MM.1S (cell line): ENCODE measurements at places on chromosomes 5 and 9.

DNA sequence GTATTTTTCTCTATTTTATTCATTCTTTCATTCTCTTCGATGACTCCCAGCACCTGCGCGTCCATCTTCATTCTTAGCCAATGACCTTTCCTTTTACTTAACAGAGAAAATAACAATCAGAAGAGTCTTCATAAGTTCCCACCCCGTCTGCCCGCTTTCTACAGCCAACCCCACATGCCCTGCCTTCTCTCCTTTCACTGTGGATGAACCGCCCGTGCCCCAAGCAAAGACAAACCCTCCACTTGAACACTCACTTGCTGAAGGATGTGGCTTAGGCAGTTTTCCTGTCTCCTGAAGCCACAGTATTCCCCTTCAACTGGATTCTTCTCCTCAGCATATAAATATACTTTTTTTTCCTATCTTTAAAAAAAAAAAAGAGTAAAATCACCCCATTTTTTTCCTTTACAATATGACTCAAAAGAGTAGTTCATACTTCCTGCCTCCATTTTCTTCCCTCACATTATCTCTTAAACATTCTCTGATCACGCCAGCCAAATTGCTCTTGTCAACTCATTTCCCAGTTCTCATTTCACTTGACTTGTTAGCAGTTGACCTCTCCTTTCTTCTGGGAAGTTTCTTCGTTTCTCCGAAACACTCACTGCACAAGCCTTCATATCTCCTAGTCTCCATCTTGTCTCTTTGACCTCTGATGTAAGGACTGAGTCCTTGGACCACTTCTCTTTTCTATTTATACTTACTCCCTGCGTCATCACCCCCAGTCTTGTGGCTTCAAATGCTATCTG is 11.1 kb downstream of the NIPSNAP3B start:
- no peak for DNase-seq

DNA sequence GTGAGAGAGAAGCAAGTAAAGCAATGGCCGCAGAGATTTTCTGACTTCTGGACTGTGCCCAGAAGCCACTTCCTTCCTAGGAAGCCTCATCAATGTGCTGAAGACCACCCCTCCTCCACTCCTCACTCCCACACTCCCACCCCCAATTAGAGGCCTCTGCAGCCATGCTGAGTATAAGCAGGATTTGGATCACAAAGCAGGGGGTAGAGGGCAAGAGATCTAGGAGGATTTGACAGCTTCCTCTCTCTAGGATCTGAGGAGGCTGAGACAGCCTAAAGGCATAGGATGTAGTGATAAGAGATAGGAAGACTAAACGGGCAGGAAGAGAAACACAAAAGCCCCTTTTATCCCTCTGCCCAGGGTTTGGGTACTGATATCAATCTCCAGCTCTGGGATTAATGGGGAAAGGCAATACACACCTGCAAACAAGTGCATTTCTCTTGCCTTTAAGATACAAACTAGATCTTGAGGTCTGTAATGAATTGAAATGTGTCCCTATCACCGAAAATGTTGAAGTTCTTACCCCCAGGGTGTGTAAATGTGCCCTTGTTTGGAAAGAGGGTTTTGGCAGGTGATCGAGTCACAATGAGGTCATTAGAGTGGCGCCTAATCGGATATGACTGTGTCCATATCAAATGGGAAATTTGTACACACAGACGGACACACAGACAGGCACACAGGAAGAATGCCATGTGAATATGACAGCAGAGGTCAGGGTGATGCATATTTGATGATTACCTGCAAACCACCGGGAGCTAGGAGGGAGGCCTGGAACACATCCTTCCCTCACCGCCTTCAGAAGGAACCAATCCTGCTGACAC is 28.5 kb downstream of the KCNV2 start:
- no peak for DNase-seq

- DNase-seq = no peak
These were observed 75.6 kb upstream of the SPRY4 start for GRCh38 chr5:142400415-142400814.

DNA sequence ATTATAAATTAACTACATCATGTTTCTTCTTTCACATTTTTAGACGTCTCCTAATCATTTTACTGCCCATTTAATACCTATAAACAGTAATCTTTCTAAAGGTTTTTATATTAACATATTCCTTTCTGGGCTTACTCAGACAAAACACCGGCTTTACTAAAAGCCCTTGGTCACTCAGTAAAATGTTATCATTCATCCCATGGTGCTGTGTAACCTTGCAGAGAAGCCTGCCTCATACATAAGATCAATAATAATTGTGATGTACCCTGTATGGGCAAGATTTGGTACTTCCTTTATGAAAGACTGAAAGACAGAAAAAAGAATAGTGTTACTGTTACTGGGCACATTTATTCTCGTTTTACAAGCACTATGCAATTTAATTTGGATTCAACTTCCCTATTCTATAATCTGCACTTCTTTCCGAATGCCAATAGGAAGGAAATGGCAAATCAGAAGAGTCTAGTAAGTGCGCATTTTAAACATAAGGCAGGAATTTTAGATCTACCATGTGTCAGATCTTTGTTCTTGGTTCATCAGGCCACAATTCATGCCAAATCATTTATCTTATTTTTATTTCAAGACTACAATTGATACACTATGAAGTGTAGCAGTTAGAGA is 522.2 kb downstream of the CSNK1G3 start:
- DNase-seq = no peak

- no peak for DNase-seq
These were observed 20.4 kb upstream of the NTNG2 start for GRCh38 chr9:132141344-132141947.

DNA sequence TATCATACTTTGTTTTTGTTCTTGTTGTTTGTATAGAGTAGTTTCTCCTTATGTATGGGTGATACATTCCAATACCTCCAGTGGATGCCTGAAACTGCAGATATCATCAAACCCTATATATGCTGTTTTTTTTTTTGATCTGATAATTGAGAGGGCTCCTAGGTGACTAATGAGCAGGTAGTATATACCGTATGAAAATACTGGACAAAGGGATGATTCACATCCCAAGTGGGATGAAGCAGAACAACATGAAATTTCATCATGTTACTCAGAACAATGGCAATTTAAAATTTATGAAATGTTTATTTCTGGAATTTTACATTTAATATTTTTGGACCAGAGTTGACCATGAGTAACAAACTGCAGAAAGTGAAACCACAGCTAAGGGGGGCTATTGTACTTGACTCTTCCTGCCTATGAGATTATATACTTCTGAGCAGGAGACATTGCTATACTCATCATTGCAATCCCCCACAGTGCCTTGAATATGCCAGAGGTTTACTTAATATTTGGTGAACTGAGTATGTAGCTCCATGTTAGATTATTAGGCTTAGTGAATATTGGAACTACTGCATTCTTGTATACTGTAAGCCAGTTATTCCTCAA is 258.7 kb upstream of the FBXL7 start:
- no peak for DNase-seq

DNA sequence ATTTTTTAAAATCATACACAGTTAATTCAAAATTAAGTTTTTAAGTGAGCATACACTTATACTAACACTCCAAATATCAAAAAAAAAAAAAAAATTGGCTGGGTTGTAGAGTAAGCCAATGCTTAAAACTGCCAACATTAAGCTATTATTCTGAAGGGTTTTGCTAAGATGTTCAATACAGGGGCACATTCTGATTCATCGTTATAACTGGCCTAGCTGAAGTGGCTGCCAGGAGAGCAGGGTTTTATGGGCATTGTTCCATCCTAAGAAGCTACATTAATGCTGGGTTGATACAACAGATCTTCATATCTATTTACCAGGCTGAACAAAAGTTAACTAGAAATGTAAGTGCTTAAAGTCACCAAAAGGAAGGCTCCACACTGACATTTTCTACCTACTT is 13.4 kb downstream of the ELAVL2 start:
- DNase-seq = no peak

DNA sequence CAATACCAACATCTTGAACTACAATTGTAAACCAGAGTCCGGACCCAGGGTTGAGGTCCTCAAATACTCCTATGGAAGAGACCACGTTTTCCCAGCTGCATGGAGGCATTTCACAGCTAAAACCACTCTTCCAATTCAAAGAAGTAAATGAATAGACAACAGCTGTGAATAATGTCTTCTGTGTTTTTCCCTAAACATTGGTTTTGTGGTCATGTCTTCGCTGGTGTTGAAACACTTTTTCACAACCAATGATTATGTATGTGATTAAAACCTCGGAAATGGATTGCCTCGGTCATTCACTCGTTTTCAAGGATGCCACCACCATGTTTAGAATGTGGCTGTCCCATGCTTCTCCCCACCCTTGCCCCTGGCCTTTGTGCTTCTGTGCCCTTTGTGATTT is 9.4 kb upstream of the TENT4A start:
- no peak for DNase-seq

DNA sequence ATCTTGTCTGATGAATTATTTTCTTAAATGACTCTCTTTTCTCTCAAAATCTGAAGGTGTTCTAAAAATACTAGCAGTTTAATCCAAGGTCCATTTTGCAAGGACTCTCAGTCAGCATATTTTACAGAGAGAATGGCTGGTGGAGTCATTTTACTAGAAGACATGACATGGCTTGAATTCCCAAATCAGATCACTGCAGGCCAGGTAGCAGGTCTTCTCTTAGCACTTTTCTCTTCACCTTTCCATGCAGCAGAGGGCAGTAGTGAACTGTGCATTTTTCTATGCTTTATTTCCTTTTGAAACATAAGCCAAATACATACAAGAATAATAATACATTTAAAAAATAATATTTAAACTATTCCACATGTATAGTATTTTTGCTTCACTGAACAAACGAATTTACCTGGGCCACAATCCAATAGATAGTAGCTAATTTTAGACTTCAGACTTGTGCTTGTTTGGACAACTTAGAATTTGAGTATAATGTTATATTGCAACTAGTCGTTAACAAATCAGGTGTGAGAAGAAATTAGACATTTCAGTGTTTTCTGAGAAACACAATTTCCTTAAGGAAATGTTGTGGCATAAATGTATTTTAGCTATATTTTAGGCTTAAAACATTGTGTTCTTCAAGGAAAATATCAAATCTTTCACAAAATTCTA is 289.4 kb upstream of the DAB2 start:
- peak; percentile 62 for DNase-seq

GRCh38 chr9:126860757-126861466 is 473 bp downstream of the ZBTB34 start:
- peak; percentile 16 for DNase-seq

DNA sequence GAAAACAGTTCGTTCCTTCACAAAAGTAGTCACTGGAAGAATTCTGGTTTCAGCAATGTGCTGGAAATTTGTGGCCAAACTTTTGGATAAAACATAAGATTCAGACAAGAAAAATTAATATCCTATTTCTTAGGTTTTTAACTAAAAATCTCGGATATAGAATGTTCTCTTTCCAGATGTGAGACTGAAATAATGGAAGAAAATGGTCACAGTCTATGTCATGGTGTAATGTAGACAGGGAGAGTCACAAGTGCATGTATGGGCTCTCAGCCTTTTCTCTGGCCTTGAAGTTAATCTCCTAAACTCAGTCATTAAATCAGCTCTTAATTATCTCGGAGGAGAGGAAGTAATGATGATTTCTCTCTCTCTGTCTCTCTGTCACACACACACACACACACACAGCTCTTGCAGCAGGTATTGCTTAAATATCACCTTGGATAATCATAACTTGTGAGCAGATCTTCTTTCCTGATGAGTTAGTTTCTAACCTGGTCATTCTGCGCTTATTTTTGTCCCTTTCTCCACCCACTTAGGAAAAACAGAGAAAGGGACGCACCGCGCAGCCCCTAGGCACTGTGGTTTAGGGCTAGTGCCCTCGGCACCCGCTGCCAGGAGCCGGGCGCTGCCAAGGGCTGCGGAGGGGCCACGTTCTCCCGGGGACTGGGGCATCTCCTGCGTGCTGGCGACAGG is 672 bp upstream of the ITGA2 start:
- DNase-seq = no peak

DNA sequence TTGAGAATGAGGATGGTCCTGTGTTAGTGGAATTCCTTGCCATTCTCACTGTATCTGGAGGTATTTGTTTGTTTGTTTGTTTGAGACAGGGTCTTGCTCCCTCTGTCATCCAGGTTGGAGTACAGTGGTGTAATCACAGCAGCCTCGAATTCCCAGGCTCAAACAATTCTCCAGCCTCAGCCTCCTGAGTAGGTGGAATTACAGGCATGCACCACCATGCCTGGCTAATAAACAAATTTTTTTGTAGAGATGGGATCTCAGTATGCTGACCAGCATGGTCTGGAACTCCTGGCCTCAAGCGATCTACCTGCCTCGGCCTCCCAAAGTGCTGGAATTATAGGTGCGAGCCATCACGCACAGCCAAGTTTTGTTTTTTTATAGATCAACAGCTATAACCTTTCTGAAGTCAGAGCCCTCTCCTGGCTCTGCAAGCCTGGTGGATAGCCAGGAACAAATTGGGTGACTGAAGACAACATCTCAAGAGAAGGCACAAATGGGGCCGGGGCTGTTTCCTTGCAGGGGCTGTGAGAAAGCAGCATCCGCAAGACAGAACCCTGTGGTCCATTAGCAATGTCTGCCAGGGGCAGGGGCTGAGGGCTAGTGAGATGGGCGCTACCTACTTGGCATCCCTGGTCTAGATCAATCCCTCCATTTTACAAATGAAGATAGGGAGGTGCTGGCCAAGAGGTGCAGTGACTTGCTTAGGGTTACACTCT is 18.8 kb downstream of the SH3PXD2B start:
- no peak for DNase-seq

GRCh38 chr5:89028595-89029285 is 145.8 kb upstream of the MEF2C start:
- no peak for DNase-seq

DNA sequence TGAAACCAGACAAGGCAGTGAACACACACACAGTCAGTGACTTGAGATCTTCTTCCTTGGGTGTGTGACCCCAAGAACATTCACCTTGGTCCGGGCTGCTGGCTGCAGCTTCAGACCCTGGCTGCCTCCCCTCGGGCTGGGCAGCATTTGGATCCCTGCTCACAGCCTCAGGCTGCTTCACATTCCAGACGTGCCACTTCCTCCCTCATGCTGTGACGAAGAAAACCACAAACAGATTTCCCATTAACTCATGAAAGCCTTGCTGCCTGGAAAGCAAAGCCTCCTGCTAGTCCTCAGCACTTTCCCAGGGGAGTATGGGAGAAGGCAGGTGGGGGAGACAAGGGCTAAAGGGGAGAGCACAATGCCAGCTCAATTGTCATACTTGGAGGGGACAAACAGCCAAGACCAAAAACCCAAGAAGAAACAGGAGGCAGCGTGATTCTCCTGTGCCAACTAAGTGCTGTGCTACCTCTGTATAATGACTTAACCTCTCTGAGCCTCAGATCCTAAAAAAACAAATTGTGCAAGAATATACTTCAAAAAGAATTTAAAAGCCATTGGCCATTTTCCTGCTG is 594.6 kb upstream of the BRINP1 start:
- no peak for DNase-seq

DNA sequence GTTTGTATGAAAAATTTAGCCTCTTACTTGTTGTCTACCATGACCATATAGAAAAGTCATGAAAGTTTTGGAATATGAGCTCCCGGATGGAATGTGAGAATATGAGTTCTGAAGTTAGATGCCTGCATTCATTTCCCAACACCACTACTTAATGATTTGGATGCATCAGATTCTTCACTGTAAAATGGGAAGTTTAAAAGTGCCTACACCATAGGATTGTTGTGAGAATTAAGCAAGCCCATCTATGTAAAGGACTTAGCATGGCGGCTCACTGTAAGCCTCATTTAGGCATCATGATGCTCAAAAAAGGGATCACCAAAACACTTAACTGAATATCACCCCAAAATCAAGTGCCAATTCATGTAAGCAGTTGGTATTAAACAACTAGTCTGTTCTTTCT is 177.3 kb downstream of the RAB3C start:
- DNase-seq = no peak

GRCh38 chr5:56569076-56569475 is 246.3 kb upstream of the MAP3K1 start:
- no peak for DNase-seq

GRCh38 chr5:154437281-154437965 is 8.4 kb upstream of the SAP30L start:
- no peak for DNase-seq
